Mesenteric fat pad (tissue), 1 donor: ENCODE measurements at places on chromosomes 5 and 9.

- peak; percentile 69 for DNase-seq
These were observed 8.0 kb downstream of the CEP72 start for GRCh38 chr5:620152-620551.

GRCh38 chr5:90174236-90174635 is 235.3 kb downstream of the CETN3 start:
- no peak for DNase-seq

DNA sequence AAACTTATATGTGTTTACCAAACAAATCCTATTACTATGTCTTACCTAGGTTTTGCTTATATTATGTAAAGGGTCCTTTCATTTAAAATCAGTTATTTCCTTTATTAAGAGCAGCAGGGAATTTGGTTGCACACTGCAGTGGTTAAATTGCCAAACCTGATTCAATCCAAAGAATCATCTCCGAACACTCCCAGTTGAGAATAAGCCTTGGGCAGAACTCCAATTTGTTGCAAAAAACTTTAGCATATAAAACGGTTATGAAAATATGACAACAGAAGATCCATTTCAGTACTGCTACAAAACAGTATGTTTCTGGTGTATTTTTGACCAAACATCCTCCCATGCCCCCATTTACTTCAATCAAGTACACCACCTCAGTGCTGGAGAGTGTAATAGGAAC is 587.0 kb upstream of the GRAMD2B start:
- DNase-seq = no peak

DNA sequence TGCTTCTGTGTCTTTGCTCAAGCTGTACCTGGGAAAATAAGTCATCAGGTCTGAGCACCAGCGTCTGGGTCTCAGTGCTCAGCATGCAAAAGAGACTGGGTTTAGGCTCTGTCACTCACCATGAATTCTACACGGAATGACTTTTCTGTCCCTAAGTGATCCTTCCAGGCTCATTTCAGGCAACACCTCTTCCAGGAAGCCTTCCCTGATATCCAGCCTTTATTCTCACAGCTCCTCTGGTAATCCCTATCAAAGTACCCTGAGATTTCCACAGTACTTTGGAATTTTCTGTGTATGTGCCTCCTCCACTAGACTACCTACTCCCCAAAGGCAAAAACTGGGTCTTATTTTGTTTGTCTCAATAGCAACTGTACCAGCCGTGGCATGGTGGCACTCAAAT is 92.7 kb upstream of the BOD1 start:
- DNase-seq = no peak

GRCh38 chr5:15388866-15389265 is 111.1 kb upstream of the FBXL7 start:
- DNase-seq = no peak

DNA sequence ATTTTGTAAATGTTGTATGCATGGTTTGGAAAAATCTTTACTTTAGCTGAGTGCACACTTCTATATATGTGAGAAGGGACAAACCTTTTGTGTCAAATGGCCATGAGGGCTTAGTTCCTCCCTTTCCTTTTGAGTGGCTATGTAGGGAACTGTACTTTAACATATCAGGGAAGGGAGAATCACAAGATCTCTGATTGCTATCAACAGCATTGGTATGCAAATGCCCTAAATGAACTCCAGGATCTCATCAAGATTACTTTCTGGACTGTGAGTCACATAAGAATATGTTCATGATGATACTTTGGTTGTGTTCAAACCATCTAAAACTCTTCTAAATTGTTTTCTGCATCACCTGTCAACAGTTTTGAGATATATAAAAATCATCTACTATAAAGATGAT is 31.2 kb upstream of the MROH2B start:
- DNase-seq = no peak

DNA sequence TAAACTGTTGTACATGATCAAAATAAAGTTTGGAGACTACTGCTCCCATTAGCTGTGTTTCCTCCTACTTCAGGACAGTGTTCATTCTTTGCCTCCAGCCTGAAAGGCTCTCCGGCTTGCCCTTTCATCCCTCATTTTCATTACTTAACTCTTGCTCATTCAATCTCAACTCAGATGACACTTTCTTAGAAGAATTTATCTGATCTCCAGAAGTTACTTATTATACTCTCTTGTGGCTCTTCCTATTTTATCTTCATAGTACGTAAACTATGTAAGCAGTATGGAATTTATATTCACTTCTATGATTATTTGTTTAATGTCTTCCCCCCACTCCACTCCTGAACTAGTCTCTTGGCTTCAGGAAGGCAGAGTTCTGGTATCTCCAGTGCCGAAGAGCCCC is 1737.9 kb upstream of the C9orf72 start:
- no peak for DNase-seq

- DNase-seq = no peak
These were observed 32.4 kb upstream of the STX17 start for GRCh38 chr9:99873943-99874584.

DNA sequence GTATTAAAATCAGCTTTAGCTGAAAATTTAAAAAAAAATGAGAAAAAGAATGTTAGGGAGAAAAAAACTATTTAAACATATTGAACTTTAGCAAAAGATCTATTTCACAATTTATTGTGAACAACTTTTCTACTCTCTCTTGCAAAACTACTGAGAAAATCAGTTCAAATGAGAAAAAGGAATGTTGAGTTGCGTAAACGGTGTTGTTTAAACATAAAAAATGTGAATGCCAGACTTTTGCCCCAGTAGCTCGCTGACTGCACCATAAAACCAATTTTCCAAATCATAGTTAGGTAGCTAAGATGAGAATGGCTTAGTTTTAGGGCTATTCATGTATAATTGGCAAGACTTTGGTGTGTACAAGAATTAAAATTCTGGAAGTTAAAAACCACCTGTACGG is 13.4 kb upstream of the RAD23B start:
- no peak for DNase-seq

GRCh38 chr9:96232539-96233241 is 69.3 kb downstream of the HSD17B3 start:
- DNase-seq = no peak

DNA sequence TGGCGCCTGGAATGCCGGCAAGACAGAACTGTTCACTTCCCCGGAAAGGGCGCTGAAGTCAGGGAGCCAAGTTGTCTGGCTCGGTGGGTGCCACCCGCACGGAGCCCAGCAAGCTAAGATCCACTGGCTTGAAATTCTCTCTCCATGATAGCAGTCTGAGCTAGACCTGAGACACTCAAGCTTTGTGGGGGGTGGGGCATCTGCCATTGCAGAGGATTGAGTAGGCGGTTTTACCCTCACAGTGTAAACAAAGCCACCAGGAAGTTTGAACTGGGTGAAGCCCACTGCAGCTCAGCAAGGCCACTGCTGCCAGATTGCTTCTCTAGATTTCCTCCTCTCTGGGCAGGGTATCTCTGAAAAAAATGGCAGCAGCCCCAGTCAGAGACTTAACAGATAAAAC is 277.4 kb downstream of the SLCO4C1 start:
- DNase-seq = no peak

GRCh38 chr9:115978091-115978490 is 175.5 kb upstream of the PAPPA start:
- no peak for DNase-seq

DNA sequence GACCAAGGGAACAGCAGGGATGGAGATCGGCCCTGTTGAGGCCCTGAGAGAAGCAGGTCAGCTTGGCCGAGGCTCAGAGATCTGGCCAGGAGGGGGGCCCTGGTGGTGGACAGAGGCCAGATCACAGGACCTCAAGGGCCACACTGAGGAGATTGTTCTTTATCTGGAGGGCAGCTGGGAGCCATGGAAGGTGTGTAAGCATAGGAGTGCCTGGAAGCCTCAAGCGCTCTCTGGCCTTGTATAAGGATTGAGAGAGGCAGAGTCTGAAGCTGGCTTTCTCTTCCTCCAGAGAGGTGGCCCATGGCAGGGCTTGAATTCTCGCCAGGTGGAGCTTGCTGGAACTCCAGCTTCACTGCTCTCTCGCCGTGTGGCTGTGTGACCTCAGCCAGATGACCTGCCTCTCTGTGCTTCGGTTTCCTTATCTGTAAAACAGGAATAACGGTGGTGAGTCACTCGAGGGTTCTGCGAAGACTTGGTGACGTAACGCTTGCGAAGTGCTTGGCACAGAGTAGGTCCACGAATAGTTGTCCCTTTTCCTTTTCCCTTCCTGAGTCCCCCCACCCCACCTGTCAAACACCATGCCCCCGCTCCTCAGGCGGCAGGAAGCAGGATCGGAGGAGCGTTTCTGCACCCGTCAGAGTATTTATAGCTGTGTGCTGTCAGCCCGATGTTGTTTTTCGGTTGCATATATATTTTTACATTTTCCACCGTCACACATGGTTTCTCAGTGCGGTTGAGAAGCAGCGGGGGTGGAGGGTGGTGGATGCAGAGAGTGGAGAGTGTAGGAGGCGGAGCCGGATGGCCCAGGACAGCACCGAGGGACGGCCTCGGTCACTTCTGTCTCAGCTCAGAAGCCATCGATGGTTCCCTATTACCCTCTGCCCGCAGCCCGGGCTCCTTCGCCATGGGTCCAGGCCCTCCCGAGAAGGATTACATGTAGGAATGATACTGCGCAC is 17.0 kb upstream of the CRB2 start:
- no peak for DNase-seq

GRCh38 chr9:134854541-134854981 is 26.0 kb upstream of the FCN2 start:
- DNase-seq = peak; percentile 75

GRCh38 chr5:122221857-122222256 is 90.2 kb upstream of the SNCAIP start:
- DNase-seq = no peak

DNA sequence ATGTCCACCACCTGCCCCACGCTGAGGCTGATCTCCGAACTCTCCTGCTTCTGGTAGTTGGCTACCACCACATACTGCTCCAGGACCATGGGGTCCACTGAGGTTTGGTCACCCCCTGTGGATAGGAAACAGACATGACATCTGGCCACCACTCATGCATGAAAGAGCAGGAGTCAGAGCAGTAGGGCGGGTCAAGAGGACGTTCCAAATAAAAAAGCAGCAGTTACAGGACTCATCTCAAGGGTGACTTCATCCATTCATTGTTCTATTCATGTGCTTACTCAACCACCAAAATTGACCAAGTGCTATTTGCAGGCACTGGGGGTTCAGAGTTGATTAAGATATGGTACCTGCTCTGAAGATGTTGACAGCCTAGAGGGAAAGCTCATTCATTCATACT is 79.2 kb upstream of the UBTD2 start:
- DNase-seq = no peak

DNA sequence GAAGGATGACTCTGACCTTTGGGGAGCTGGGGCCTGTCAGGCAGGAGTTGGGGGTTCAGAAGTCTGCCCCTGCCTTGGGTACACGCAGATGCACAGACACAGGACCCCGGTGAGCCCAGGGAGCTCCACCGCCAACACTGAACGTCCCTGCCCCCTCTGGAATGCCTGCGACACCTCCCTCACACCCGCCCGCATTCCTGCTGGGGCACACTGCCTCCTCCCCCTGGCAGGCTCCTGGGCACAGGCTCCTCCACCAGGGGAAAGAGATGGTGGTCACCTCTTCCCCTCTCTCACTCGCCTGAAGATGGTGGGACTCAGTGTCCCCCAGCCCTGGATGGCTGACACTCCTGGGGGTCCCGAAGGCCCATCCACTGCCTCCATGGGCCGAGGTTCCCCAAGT is 12.0 kb downstream of the CRB2 start:
- no peak for DNase-seq

DNA sequence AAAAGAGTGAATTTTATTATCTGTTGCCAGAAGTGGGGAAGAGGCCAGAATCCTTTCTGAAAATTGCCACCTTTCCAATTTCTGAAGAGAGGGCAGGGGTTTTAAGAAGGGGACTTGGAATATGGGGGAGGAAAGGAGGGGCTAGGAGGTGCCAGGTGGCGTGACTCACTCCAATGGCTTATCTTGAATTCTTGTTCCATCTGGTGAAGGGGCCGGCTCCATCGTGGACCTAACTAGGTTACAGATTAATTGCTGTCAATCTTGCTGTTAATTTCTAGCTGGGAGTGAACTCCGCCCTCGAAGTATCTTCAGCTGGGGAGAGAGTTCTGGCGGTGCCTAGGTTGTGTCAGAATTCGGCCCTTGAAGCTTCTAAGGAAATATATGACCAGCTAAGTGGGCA is 138.7 kb downstream of the YTHDC2 start:
- no peak for DNase-seq

DNA sequence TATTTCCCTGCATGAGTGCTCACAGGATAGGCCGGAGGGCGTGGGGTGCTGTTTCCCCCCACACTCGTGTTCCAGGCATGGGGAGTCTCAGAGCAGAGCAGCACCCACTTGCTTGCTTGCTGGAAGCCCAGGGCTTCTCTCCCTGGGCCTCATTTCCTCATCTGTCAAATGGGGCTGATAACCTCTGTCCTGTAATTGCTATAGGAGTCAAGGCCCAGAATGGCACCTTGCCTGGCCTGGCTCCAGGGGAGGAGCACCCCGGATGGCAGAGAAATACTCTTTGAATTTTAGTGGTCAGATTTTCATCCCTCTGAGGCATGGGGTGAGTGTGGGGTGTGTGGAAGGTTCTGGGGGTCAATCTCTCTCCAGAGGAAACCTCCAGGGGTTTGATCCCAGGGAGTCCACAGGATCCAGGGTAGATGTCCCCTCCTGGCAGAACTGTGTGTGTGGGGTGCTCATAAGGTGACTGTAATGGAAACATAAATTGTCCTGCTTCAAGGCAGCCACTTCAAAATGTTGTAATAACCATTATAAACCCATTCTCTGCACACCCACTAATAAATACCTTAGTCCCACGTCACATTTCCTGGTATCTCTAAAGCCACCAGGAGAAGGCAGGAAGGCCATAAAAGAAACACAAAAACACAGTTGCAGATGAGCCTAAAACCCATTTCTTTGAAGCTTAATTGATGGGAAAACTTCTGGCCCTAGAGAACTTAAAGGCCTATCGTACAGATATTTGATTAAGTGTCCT is 272.2 kb downstream of the FSTL4 start:
- peak; percentile 26 for DNase-seq

DNA sequence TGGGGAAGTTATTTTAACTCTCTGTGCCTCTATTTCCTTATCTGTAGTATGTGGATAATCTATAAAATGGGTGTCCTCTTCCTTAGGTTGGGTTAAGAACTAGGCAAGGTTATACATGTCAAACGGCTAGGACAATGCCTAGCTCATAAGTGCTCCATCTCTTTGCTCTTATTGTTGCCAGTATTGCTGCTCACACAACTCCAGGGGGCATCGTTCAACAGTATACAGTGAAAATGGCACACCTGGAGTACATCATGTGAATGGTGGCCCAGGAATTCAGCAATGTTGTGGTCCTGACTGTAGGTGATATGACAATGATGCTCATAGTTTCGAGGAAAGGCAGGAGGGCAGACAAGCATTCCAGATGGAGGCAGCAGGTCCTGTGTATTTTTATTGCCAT is 30.1 kb downstream of the SLIT3 start:
- DNase-seq = no peak

- DNase-seq = no peak
These were observed 13.3 kb upstream of the PITX1 start for GRCh38 chr5:135047347-135047695.
